NCI-H1694 (cell line): ENCODE measurements at places on chromosomes 16 and 17.

DNA sequence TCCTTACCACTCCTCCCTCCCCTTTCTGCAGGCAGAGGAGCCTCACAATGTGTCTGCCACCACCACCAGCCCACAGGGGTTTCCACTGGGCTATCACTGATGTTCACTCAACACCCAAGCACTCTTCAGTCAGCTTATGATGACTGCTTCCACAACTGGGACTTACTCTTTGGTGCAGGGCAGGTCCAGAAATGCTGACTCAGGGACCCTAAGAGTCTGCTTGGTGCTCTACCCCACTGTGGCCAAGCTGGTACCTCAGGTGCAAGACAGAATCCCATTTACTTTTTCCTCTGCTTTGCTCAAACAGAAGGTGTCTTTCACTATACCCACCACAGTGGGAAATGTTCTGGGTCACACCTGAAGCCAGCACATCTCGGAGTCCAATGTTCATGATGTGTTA, 40.1 kb downstream of the ZNF267 start:
- no peak for DNase-seq

GRCh38 chr16:4604401-4604800, 10.3 kb downstream of the UBALD1 start:
- DNase-seq = no peak

DNA sequence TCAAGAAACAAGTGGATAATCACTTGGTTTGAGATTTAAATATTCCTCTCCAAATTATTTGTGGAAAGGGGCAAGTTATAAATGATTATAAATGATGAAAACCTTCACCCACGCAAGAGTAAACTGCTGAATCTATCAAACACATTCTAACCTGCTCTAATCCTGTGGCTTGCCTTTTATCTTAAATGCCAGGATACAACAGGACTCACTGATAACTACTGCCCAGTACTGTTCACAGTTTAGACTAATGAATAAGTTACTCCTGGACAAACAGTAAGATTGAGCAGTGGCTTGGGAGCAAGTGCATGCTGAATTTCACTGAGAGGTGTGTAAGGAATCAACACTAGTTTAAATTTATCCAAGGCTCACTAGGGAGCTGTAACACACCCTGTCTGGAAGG, 31.1 kb downstream of the IGF2BP1 start:
- DNase-seq = no peak

DNA sequence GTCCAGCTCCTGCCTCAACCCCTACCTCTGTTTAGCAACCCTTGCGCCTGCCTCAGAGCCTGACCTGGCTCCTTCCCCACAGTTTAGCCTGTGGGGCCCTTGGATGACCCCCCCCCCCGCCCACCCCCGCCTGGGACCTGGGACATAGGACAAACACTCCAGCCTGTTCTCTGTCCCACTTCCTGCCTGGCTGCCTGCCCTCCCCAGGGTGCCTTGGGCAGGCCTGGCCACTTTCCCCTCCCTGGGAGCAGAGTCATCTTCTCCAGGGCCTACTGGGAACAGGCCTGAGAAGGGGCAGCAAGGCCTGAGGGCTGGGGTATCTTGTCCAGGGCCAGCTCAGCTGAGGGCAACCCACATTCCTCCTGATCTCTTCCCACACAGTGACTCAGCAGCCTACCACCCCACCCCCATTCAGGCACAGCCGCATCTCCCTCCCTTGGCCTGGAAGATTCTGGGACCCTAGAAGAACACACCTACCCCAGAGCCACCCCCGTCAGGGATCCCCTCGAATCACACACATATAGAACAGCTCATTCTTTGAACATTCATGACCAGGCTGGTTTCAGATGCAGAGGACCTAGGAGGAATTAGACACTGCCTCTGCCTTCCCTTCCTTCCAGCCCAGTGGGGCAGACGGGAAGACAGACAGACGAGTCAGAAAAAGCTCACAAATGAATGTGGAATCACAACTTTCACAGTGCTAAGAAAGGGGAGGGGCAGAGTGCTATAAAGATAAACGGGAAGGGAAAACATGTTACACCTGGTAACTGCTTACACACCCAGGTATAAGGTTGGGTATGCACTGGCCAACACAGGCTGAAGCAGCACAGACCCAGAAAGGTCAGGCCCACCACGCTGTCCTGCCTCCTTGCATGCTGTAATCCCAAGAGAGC, 6.0 kb downstream of the FHOD1 start:
- no peak for DNase-seq

DNA sequence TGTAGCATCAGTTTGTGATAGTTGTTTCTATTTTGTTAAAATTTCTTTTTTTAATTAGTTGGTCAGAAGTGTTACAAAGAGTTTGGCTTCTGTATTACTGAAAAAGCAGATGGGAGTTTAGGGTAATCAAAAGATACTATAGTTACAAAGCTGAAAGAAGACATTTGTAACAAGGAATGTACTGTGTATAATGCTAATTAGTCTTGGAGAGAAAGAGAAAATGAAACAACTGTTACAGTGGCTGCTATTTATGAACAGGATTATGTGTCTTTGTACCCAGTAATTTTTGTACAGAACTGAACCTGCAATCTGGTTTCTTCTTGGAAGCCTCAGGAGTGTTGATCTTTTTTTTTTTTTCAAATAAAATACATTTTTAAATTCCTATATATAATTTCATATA, 14.3 kb downstream of the GDPD1 start:
- DNase-seq = no peak

DNA sequence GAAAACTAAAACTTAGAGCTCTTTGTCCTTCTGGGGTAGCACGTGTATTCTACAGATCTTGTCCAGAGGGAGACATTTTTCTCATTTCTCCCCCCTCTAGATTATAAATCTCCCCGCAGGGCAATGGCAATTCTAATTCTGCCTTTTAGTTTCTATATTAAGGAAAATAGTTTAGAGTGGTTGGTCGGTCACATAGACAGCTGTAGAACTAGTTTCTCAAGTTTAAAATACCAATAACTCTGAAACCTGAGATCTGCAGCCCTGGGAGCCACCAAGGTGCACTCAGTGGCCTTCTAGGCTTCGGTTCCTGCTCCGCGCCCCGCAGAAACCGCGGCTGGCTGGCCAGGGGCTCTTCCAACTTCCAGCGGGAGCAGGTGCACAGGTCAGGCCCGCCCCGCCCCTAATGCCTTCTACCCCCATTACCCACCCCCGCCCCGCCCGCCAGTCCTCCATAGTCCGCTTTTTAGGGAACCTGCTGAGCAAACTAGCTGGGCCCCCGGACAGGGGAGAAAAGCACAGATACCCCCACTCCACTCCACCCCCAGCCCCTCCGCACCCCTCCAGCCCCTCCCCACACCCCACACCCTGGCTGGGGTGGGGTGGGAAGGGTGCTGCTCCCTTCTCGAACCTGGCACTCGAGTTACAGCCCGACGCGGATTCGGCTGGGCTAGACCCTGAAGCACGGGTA, 431 bp downstream of the SLFN11 start:
- peak; percentile 8 for DNase-seq

DNA sequence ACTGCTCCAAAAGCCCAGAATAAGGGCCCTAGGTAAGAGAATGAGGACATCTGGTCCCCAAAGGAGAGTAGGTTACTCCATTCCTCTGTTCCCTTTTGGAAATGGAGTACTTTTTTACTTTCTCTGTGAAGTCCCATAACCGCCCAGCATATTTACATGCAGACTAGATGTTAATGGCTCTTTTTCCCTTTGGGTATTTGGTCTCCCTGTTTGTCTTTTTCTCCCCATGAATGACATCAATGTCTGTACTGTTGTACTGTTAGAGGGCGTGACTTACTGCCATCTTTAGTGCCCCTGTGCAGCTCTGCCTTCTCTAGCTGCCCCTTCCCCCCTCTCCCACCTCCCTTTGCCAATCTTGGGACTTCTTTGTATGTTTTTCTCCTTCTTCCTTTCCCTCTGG, 19.0 kb downstream of the GPR179 start:
- DNase-seq = no peak

DNA sequence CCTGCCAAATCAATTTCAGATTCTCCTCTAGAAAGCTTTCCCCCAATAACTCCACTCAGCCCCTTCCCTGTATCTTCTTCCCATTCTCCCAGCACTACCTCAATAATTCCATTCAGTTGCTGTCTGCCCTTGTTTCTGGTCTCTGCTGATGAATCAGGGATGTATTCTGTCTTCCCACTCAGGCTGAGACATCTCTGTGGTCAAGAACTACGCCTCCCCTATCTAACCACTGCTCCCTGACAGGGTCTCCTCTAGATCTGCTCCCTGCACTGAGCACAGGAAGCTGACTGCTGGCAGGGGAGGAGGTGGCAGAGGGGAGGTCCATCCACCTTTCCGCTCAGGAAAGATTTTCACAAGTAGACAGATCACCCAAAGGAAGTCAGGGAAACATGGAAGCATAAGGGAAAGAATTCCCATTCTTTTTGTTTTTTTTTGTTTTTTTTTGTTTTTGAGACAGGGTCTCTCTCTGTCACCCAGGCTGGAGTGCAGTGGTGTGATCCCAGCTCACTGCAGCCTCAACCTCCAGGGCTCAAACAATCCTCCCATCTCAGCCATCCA, 16.9 kb upstream of the SP2 start:
- no peak for DNase-seq

GRCh38 chr17:45320931-45321461, 4.2 kb upstream of the MAP3K14 start:
- no peak for DNase-seq

- no peak for DNase-seq
Measured at GRCh38 chr17:20944014-20944865, 98.6 kb downstream of the USP22 start.

- no peak for DNase-seq
Measured at GRCh38 chr17:61494325-61495160, 42.3 kb downstream of the TBX4 start.

- no peak for DNase-seq
Measured at GRCh38 chr17:73735245-73735644, 91.0 kb upstream of the SDK2 start.

DNA sequence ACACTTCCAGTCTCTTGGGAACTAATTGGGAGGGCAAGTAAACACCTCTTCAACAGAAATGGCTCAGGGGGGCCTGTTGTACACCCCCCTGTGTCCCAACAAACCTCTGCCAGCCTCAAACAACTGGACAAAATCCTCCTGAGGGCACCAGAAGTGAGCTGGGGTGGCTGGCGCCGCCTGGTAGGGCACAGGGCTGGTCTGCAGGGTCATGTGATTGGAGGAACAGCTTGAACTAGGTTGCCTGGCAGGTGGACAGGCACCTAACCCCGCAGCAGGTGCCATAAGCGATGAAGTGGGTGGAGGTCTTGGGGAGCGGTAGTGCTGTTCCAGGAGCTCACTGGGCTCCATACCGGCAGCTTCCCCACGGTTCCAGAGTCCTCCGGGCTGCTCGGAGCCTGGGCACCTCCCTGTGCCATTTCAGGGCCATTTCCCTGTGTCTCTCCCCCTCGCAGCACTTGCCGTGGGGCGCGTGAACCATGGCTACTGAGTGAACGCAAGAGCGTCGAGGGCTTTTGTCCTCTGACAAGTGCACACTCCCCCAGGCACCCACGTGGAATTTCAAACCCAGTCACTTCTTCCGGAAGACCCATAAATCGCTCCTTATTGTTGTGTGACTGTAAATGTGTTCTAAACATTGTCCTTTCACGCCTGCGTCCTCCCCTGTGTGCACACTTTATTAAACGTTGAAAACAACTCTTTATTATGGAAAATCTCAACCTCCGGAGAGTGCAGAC, 101.5 kb downstream of the SEC14L1 start:
- no peak for DNase-seq

GRCh38 chr17:80936723-80937122, 54.9 kb upstream of the CHMP6 start:
- no peak for DNase-seq

- no peak for DNase-seq
Measured at GRCh38 chr17:4527134-4527533, 28.1 kb downstream of the MYBBP1A start.

DNA sequence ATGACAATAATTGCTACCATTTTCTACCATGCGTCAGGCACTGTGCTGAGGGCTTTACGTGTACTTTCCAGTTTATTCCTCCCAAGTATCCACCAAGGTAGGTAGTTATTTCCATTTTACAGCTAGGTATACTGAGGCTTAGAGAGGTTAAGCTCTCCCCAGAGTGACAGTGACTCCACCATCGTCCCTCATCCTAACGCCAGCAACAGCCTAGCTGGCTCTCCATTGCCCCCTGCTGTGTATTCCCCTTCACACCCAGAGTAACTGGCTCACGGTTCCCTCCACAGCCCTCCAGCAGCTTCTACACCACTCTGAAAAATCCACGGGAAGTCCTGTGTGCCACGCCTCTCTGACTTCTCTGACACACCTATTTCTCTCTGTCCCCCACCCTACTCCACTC, 7.1 kb upstream of the ASGR1 start:
- no peak for DNase-seq

GRCh38 chr16:69793526-69793925, 31.4 kb downstream of the WWP2 start:
- no peak for DNase-seq

DNA sequence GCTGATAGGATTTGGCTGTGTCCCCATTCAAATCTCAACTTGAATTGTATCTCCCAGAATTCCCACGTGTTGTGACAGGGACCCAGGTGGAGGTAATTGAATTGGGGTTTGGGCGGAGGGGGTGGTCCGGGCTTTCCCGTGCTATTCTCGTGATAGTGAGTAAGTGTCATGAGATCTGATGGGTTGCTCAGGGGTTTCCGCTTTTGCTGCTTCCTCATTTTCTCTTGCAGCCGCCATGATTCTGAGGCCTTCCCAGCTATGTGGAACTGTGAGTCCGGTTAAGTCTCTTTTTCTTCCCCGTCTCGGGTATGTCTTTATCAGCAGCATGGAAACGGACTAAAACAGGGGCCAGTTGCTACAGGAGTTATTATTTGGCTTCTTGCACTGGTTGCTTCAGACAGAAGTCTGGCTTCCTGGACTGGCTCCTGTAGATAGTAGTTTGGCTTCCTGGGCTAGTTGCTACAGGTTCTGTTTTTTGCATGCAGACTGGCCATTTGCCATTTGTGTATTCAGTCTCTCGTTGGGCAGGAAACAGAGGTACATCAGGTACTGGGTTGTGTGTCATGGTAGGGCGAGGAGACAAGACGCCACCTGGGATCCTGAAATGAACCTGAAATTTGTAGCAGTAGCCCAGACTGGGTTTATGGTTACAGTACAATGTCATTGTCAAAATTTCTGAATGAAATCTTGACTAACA, 32.6 kb downstream of the CNTNAP4 start:
- DNase-seq = no peak

DNA sequence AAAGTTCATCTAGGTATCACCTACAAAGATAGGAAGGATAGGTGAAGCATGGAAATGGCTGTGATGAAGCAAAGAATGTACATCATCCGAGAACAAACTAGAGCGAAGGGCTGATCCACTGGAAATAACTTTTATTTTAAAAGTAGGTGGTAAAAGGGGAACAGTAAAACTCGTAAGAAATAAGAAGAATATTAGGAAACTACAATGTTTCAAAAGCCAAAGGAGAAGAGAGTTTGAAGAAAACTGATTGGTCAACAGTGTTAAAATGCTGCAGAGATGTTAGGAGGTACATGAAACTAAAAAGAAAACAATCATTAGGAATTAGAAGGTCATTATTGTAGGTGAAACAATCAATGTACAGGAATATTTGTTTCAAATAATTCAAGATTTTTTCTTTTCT, 108.1 kb downstream of the USP32 start:
- DNase-seq = no peak
